B cell (primary cell): ENCODE measurements at places on chromosomes 7 and 10.

GRCh38 chr10:112243713-112244112, 39.5 kb upstream of the TECTB start:
- no peak for DNase-seq

GRCh38 chr7:73359306-73359705, 31.3 kb downstream of the FKBP6 start:
- no peak for DNase-seq

DNA sequence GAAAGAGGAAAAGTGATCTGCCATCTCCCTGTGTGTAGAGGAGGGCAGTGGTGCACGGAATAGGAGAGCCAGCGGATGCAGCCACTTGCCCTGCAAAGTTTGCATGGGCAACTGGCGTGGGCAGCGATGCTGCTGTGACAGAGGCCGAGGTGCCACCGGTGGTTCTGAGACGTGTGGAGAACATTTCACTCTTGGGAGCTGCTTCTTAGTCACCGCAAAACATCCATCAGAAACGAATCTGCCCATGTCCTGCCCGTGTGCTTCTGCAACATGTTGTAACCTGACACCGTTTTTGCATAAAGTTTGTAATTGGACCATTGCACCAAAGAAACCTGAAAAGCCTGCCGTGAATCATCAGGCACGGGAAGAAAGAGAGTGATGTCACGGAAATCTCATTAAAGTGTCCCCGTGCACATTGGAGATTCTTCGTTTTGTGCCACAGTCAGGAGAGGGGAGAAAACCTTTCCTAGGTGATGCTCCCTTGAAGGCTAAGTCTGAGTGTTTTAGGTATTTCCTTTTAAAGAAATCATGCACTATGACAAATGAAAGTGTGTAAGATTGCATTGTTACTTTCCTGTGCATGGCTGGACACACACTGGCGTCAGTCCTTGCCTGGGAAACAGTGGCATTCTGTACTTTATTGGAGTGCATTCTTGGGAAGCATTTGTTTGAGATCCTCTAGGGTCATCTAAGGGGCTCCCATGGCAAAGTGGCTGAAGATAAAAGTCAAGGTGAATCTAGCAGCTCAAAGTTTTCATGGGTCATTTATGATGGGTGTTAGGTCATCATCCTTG, 302.6 kb downstream of the KLF6 start:
- peak; percentile 17 for DNase-seq

GRCh38 chr10:76436401-76436811, 1005.0 kb downstream of the LRMDA start:
- DNase-seq = no peak

DNA sequence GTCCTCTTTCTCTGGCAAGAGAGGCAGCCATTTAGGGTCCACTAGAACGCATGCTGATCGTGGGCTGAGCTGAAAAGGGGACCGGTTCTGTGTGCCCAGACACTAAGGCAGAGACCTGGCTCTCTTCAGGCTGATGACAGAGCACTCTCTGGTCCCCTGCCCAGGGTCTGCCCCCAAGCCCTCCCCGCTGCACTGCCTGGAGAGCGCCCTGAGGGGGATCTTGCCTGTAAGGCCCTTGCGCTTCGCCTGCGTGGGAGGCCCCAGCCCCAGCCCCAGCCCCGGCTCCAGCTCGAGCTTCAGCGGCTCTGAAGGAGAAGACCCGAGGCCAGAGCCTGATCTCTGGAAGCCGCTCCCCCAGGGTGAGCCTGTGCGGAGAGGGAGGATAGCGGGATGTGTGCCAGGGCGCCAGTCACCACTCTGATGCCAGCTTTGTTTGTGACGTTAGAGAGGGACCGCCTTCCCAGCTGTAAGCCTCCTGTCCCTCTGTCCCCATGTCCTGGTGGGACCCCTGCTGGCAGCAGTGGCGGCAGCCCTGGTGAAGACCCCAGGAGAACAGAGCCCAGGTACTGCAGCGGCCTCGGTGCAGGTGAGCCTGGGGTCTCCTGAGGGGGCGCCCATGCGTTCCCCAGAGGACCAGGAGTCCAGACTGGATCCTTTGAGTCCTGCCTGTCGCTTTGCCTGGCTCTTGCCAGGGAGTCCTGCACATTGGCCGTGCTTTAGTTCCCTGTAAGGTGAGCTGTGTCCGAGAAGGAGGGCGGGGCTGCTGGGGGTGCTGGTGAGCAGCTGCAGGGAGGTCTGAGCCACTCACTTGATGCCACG, 43.2 kb downstream of the ZNF467 start:
- no peak for DNase-seq

GRCh38 chr10:133124357-133125211, 35.4 kb upstream of the KNDC1 start:
- no peak for DNase-seq

GRCh38 chr7:26863518-26864308, 677 bp downstream of the SKAP2 start:
- DNase-seq = peak; percentile 81

- no peak for DNase-seq
Measured at GRCh38 chr10:107059068-107059804, 105.3 kb downstream of the SORCS1 start.

GRCh38 chr7:138608275-138608674, 92.9 kb downstream of the SVOPL start:
- no peak for DNase-seq

DNA sequence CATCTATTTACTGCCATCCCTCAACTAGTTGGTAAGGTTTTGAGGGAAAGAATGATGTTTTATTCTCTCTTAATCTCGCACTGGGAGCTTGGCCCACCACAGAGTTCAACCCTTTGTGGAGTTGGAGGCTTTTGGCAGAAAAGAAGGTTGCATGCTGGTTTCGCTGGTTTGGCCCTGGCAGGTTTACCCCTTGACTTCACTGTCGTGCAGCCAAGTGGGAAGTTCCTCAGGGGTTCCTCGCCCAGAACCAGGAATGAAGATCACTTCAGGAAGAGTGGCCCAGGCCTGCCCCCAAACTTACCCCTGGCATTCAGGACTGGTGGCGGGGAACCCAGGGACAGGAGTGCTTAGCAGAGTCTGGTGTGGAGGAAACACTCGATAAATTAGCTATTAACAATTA, 103.1 kb upstream of the LYZL2 start:
- DNase-seq = no peak

- no peak for DNase-seq
Measured at GRCh38 chr10:30747633-30748032, 118.1 kb upstream of the LYZL2 start.

DNA sequence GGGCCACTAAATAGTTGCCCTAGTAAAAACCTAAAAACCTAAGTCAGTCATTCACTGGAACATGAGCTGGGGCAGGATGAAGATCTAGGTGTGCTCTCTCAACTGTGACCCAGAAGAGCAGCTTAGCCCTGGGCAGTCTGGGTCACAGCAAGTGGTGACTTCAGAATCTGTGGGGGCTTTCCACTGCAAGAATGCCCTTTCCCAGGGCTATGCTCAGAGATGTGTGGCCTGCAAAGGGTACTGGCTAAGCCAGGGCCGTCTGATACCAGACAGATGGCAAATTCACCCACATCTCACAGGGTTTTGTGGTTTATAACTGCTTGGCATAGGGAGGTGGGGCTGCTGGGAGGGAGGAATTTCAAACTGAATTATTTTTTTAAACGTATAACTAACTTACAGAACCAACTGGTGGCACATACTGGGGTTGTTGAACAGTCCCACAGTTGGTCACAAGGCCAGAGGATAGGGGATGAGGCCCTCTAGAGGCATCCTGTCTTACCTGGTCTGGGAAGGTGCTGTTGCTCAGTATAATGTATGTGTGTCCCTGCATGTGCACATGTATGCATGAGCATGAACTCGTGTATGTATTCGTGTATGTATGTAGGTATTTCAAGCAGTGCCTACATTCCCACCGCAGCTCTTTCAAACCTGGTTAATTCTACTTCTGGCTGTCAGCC, 63.2 kb downstream of the PRPF18 start:
- no peak for DNase-seq

- DNase-seq = peak; percentile 79
Measured at GRCh38 chr7:2670720-2671391, 17.1 kb upstream of the AMZ1 start.

DNA sequence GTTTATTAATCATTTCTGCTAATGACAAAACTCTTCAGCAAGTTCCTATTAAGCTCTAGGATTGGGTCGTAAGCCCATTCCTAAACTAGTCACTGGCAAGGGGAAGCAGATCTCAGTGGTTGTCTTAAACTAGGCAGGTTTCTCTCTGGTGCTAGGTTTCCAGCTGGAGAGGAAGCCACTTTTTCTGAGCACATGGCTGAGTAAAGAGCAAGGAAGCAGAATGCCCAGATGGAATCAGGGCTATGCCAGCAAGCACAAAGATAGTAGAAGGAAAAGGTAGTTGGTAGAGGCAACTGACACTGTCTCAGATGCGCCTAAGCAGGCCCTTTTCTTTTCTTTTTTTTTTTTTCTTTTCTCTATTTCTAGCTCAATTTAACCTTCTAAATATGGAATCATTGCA, 224.9 kb downstream of the EXOC4 start:
- no peak for DNase-seq

- peak; percentile 95 for DNase-seq
Measured at GRCh38 chr10:96832721-96833219, 672 bp downstream of the LCOR start.

GRCh38 chr7:131764143-131764775, 207.8 kb upstream of the PODXL start:
- no peak for DNase-seq

DNA sequence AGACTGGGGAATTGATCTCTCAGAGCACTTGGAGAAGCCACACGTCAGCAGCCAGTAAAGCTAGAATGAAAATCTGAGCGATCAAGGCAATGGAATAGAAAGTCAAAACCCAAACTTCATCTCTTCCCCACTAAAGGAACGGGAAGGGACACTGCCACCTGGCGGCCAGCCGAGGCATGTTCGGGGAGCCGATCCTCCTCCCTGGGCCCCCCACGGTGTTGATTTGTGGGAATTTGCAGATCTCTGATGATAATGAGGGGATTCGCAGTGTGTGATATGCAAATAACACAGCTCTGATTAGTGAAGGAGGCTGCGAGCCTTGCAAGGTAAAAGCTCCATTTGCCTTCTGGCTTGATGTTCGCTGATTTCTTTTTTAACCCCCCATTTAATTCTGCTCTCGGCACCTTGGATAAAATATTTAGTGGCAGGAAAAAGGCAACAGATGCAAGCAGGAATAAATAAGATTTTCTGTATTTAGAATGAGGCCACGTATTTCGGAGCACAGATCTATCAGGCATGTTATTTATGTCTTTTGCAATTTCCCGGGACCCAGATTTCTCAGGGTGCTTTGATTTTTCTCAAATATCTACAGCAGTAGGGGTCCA, 258.6 kb downstream of the PAXIP1 start:
- DNase-seq = no peak

- no peak for DNase-seq
Measured at GRCh38 chr10:51048792-51049191, 25.5 kb upstream of the PRKG1 start.

DNA sequence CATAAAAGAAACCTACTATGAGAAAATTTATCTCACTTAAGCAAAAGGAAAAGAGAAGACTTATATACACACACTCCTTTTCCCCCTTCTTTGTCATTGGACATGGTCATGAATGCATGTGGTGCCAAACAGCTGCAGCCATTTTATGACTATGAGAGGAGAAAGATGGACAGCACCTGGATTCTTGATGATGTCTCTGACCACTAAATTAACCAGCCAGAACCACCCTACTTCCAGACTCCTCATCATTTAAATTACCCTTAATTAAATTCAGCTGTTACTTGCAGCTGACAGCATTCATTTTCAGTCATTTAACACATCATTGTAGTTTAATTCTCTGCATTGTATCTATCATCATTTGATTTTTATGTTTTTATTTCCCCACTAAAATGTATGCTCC, 379.0 kb upstream of the HPS1 start:
- DNase-seq = no peak

- DNase-seq = no peak
Measured at GRCh38 chr10:123272171-123272570, 118.0 kb downstream of the BUB3 start.

- DNase-seq = no peak
Measured at GRCh38 chr10:75079436-75080083, 31.9 kb upstream of the SAMD8 start.

DNA sequence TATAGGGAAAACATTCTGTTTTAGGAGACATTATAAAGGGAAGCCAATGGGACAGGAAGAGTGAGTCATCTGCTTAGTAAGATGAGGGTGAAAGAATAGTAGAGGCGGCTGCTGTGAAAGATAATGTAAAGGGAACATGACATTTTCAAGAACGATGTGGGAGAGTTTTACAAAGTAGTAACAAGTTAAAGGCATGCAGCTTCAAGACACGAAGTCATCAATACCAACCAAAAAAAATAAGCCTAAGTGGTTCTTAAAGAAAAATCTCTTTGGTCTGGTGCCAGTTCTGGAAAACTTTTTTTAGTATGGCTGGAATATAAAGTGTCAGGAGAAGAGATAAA, 6.1 kb downstream of the GSTO1 start:
- no peak for DNase-seq

DNA sequence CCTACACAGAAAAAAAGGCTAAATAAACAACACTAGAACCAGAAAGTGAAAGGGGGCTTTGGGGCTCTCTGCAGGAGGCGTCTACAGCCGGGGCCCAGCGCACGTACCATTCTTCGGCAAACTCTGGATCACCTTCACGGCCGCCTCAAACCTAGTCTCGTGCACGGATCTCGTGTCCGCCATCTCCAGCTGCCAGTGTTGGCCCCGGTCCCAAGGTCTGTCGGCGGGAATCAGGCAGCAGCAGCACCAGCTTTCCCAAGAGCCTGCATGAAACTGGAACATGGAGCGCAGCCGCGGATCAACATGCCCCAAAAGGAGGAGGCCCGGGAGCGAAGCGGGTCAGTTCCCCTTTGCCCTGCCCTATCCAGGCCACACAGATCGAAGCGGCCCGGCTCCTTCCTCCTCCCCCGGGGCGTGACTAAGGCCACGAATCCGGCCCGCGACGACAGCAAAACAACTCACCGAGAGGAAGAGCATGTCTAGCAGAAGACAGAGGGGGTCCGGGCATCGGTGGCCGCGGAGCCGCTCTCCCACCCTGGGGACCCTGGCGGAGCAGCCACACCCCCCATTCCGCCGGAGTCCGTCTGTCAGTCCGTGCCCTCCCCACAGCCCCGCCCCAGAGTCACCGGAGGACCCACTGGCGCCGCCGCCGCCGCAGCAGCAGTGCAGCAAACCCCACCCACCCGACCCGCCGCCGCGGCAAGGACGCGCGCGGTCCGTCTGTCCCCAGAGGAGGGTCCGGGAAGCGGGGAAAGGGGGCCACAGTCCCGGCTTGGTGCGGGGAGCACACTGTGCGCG, at the start of gene ACBD5:
TSS of gene ACBD5 (minus strand) at position 586 of the 798 bp plus-strand sequence. CDS start at position 477, 109 bp downstream.
- DNase-seq = peak; percentile 89
